Neuronal stem cell (in vitro differentiated cells): ENCODE measurements at places on chromosomes 6 and 20.

GRCh38 chr6:109447087-109447486 is 6.6 kb downstream of the SMPD2 start:
- H3K36me3 ChIP-seq, result peaks cover 70% of the 10 kb centered on the region
- no peak overlapping the region for H3K27ac ChIP-seq
- no peak for DNase-seq
- no peaks in the 10 kb centered on the region for H3K27me3 ChIP-seq

DNA sequence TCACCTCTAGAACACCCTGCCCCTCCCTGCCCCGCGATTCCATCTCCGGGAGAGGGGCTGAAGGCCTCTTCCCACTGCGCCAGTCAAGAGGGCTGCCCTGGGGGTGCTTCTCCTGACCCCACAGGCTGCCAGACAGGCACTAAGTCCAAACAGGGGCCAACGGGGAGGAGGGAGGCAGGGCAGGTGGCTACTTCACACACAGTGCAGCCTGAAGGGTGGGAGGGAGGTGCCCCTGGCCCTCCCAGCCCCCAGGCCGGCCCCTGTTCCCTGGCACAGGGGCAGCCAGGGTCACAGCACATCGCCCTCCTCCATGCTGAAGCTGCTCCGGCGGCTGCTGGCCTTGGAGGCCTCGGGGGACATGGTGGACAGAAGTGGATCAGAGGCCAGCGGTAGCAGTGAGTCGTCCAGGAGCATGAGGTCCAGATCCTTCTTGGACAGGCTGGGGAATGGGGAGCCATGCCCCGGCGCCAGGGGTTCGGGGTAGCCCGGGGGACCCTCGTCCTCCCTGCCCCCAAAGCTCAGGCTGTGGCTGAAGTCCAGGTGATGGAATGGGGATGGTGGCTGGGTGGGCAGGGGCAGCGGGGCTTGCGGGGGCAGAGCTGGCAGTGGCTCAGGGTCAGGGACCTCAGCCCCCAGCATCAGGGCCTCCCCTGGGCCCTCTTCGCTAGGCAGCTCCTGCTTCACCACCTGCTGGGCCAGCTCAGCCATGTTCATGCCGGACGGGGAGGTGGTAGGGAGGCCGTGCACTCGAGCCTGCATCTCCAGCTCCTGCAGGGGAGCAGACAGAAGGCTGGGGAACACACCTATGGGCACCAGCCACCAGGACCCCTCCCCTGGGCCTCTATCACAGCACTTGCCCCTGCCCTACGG is 46.3 kb downstream of the MDFI start:
- no peaks in the 10 kb centered on the region for H3K27me3 ChIP-seq
- no peak overlapping the region for H3K4me3 ChIP-seq
- no peaks in the 10 kb centered on the region for H3K36me3 ChIP-seq
- no peak for DNase-seq
- H3K4me1 ChIP-seq, result peaks cover 13% of the 10 kb centered on the region

GRCh38 chr20:57175397-57176010 is 90.9 kb downstream of the BMP7 start:
- H3K4me1 ChIP-seq, result peaks cover 3% of the 10 kb centered on the region
- no peaks in the 10 kb centered on the region for H3K27me3 ChIP-seq
- H3K27ac ChIP-seq, result no peak overlapping the region
- no peak for DNase-seq
- H3K4me3 ChIP-seq, result no peak overlapping the region

- H3K4me1 ChIP-seq, result no peaks in the 10 kb centered on the region
- peaks cover 12% of the 10 kb centered on the region for H3K36me3 ChIP-seq
- DNase-seq, result no peak
- H3K27ac ChIP-seq, result no peak overlapping the region
- no peak overlapping the region for H3K4me3 ChIP-seq
- H3K27me3 ChIP-seq, result no peaks in the 10 kb centered on the region
These were observed 10.3 kb downstream of the ZNF337 start for GRCh38 chr20:25686081-25687067.

DNA sequence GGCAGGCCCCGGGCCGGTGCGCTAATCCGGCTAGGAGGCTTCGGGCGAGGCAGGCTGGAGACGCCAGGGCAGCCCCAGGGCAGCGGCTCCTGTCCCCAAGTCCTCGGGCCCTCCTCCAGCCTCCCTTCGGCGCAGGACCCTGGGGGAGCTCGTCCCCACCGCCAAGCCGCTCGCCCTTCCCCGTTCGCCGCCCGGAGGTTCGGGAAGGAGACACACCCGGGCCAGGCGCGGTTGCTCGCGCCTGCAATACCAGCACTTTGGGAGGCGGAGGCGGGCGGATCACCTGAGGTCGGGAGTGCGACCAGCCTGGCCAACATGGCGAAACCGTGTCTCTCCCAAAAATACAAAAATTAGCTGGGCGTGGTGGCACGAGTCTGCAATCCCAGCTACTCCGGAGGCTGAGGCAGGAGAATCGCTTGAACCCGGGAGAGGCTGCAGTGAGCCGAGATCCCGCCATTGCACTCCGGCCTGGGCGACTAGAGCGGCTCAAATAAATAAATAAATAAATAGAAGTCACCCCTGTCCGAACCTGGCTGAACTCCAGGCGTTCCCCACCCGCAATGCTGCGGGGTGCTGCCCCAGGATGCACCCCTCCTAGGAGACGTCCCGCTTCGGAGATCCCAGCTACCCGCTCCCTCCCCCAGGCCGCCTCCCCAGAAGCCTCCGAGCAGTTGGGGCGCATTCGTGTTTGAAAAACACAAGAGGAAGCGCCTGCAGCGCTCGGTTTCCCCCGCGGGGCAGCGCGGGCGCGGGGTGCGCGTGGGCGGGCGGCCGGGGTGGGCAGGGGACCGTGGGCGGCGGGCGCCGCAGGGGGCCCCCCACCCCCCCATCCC is 27.5 kb downstream of the SERPINB9 start:
- peak; percentile 43 for DNase-seq
- peak overlapping the region; percentile 76 for H3K4me3 ChIP-seq
- H3K27me3 ChIP-seq, result peaks cover 6% of the 10 kb centered on the region
- H3K4me1 ChIP-seq, result peaks cover 10% of the 10 kb centered on the region
- no peak overlapping the region for H3K27ac ChIP-seq

- no peaks in the 10 kb centered on the region for H3K36me3 ChIP-seq
- no peaks in the 10 kb centered on the region for H3K4me1 ChIP-seq
- no peak for DNase-seq
- H3K4me3 ChIP-seq, result no peak overlapping the region
These were observed 40.9 kb downstream of the SUMO4 start for GRCh38 chr6:149440735-149441671.

- no peaks in the 10 kb centered on the region for H3K27me3 ChIP-seq
- H3K4me3 ChIP-seq, result no peak overlapping the region
- no peak for DNase-seq
These were observed 54.5 kb downstream of the ELOVL2 start for GRCh38 chr6:10989587-10989986.

- DNase-seq, result no peak
- no peak overlapping the region for H3K27ac ChIP-seq
- H3K4me3 ChIP-seq, result no peak overlapping the region
- H3K36me3 ChIP-seq, result no peaks in the 10 kb centered on the region
These were observed 71.4 kb downstream of the ARID1B start for GRCh38 chr6:156848533-156848932.

DNA sequence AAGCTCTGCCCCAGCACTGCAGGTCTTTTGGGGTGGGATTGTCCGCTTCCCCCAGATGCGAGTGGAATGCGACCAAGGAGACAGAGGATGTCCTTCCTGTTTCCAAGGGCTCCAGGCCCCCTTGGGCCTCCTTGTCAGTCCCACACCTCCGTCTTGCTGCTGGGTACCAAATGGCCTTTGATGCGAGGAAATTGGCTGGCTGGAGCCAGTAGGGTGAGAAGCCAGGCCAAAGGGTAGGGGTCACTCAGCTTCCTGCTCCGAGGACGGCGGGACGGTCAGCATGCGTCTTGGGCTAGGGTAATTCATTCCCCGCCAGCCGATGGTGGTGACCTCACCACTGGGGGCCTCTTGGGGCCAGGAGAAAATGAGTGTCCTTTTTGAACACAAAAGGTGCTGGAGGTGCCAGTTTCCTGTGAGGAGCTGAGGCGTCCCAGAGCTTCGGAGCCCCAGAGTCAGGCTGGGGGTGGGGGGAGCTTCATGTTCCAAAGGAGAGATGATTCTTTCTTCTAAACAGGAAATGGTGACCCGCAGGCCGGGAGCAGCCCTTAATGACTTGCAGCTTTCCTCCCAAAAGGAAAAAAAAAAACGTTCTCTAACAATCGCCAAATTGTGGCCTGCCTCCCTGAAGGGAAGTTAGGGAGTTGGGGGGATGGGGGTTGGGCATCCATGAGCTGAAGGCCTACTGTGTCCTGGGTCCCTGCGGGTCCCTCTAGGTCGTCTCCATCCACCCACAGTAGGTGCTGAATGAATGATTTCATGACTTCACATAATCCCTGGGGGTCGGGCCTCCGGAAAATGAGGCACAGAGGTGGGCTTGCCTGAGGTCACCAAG is 6.7 kb downstream of the SNAI1 start:
- H3K4me1 ChIP-seq, result peaks cover 41% of the 10 kb centered on the region
- no peak for DNase-seq
- H3K4me3 ChIP-seq, result peak overlapping the region; percentile 36
- H3K27me3 ChIP-seq, result no peaks in the 10 kb centered on the region
- H3K27ac ChIP-seq, result peak overlapping the region; percentile 69
- peaks cover 28% of the 10 kb centered on the region for H3K36me3 ChIP-seq

DNA sequence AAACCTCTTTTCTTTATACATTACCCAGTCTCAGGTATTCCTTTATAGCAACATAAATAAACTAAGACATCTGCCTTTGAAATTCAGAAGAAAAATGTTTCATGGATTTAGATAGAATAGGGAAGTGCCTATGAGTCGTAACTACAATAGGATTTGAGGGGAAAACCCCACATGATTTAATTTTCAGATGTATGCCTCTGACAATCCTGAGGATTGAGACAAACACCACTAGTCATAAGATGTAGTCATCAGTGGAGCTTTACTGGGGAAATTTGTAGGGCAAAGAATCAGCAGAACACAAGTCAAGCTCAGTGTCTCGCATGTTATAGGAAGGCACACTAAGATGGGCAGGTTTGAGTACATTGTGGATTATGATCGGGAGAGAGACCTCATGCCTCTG is 566.4 kb downstream of the BMP2 start:
- no peaks in the 10 kb centered on the region for H3K36me3 ChIP-seq
- no peaks in the 10 kb centered on the region for H3K27me3 ChIP-seq
- no peaks in the 10 kb centered on the region for H3K4me1 ChIP-seq
- H3K27ac ChIP-seq, result no peak overlapping the region
- no peak for DNase-seq
- H3K4me3 ChIP-seq, result no peak overlapping the region

DNA sequence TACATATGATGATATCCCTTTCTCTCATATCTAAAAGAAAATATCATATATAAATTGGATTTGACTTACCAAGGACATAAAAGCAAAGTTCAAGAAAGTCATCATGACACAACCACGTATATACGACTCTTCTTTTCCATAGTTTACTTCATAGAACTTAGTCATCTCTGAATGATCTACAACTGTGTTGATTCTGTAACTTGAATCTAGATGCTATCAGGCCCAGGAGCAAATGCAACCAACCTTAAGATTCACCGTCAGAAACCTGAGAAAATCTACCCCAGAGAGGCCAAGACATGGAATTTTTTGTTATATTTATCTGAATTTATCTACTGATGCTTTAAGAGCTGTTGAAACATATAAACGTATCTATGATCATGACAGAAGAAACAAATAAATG is 165.6 kb downstream of the PDE10A start:
- H3K4me1 ChIP-seq, result peaks cover 2% of the 10 kb centered on the region
- no peak overlapping the region for H3K4me3 ChIP-seq
- H3K27me3 ChIP-seq, result no peaks in the 10 kb centered on the region
- H3K27ac ChIP-seq, result no peak overlapping the region
- DNase-seq, result no peak
